Foreskin fibroblast (primary cell): ENCODE measurements at places on chromosomes 6 and 20.

GRCh38 chr6:99522531-99522930 lies 7.3 kb upstream of the USP45 start:
- peak; percentile 67 for DNase-seq

- DNase-seq = peak; percentile 67
Observed at GRCh38 chr6:113414511-113414910, 442.6 kb upstream of the MARCKS start.

DNA sequence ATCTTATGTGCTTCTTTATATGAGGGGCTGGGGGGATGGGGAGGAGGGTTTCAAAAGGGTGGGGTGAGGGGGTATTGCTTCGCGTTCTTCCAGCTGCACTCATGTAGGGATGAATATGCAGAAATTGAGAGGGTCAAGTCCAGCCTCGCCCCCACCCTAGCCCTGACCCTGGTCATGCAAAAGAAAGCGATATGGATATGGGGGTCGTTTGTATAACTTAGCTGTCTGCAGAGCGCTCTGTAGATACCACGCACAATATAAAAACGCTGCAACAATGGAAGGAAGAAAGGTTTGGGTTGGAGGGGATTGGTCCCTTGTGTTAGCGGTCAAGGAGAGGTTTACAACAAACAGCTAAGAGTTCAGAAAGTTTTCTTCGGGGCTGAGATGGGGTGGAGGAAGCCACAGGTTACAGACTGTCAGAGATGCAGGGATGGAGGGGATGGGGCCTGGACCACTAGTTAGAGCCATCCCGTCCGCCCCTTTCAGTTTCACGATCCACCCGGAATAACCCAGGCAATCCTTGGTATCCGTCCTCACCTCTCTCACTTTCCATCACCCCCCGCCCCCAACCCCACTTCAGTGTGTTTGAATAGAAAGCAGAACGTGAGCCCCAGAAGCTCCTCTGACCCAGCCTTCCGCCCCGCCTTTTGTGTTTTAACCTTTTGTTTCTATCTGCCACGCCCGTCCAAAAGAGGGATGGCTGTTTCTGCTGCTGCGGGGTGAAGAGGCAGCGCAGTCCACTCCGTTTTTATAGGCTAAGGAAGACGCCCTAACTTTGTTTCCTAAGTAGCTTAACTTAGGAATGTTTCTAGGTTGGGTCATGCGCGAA lies 73.5 kb downstream of the SOX4 start:
- no peak for DNase-seq

DNA sequence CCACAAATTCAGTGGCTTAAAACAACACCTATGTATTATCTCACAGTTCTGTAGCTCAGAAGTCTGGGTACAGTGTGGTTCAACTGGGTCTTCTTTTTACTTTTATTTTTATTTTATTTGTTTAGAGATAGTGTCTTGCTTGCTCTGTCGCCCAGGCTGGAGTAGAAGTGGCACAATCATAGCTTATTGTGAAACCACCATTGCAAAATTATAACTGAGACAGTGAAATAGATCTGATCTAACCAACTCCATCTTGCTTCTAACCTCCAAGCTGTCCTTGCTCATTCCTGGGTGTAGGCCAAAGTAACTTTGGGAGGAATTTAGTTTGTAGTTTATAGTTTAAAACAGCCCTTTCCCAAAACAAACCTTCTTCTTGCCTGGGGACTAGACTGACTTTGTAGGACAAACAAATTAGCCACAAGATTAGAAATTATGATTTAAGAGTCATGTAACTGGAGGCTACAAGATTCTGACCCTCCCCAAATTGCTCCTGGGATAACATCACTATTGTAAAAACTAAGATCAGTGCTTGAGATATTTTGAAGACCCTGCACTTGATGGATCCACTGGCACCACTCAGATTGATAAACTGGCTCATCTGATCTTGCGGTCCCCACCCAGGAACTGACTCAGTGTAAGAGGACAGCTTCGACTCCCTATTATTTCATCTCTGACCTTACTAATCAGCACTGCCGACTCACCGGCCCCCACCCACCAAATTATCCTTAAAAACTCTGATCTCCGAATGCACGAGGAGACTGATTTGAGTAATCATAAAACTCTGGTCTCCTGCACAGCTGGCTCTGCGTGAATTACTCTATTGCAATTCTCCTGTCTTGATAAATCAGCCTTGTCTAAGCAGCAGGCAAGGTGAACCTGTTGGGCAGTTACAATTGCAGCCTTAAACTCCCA lies 193.4 kb upstream of the CDYL start:
- DNase-seq = peak; percentile 51

GRCh38 chr6:137693711-137694110 lies 173.3 kb upstream of the TNFAIP3 start:
- no peak for DNase-seq

DNA sequence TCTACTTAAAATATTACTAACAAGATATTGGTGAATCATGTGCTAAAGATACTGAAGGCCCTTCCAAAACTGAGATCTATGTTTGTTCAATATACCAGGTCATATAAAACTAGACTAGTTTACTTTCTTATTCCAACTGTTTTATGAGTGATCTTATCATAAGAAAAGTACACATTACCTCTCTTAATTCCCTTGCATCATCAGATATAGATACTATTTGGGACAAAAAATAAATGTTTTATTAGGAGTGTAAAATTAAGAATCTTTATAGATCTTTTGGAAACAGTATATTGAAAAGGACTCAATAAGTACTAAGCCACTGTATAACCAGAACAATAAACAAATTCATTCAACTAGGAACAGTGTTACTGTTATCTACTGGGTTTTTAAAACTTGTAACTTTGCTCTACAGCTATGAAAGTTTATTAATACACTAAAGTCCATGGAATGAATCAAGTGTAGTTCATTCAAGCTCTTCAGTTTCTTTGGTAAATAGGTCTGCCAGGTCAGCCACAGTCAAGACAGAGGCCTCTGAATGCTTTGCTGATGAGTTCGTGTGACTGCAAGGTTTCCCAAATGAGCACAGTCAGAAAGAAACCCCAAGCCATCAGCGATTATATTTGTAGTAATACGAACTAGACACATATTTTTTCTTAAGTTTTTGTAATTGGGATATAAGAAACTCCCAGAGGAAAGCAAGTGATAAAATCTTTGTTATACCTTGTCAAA lies 71.8 kb upstream of the FBXO30 start:
- DNase-seq = peak; percentile 50

- DNase-seq = no peak
Observed at GRCh38 chr6:96074006-96074405, 58.2 kb downstream of the FUT9 start.

- DNase-seq = no peak
Observed at GRCh38 chr6:55034752-55035151, 139.6 kb upstream of the HCRTR2 start.

DNA sequence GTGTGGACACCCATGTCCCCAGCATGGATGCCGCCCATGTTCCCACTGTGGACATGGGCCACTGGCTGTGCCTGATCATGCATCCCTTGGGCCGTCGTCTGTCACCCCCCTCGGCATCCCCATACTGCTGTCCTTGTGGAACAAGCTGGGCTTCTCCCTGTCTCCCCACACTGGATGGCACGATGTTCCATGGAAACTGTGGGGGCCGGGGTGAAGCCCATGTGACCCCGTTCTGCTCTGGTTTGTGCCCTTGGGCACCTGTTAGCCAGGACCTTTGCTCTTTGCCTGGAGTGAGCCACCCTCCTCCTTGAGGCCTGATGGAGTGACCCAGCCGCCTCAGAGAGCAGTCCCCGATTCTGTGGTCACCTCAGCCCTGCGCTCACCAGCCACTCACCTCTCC lies 7.6 kb upstream of the FRMD1 start:
- DNase-seq = no peak

- DNase-seq = no peak
Observed at GRCh38 chr6:151497905-151498304, 4.1 kb downstream of the CCDC170 start.

GRCh38 chr6:130128326-130128725 lies 94.4 kb downstream of the SAMD3 start:
- no peak for DNase-seq

- no peak for DNase-seq
Observed at GRCh38 chr20:63942250-63942951, 13.8 kb downstream of the UCKL1 start.

DNA sequence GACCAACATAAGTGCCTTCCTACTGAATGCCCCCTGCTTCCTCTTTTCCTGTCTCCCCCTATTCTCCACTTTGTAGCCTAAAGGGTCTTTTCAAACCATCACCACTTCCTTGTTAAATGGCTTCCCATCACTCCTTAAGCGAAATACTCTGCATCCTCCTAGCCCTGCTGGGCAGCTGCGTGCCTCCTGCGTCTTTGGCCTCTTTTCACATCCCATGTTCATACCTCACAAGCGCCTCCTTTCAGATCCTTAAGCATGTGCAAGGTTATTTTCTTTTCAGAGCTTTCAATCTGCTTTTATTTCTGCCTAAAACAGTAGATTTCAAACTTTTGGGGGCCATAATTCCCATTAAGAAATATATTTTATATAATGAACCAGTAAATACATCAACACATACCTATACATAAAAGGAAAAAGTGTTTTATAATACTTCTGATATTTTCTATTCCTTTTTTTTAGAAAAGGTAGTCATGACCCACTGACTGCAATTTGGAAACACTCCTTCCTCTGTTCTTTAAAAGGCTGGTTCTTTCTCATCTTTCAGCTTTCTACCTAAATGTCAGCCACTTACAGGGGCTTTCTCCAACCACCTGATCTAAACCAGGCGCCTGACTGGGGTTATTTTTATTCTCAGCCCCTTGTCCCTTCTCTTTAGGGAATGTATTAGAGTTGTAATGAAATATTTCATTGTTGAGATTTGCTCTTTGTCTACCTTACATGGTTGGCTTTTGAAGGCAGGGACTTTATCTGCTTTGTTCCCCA lies 84.1 kb downstream of the PRDM1 start:
- DNase-seq = no peak

- DNase-seq = no peak
Observed at GRCh38 chr20:19213946-19214490, 1.6 kb downstream of the SLC24A3 start.

GRCh38 chr20:45049904-45050471 lies 50.9 kb downstream of the KCNS1 start:
- DNase-seq = no peak

DNA sequence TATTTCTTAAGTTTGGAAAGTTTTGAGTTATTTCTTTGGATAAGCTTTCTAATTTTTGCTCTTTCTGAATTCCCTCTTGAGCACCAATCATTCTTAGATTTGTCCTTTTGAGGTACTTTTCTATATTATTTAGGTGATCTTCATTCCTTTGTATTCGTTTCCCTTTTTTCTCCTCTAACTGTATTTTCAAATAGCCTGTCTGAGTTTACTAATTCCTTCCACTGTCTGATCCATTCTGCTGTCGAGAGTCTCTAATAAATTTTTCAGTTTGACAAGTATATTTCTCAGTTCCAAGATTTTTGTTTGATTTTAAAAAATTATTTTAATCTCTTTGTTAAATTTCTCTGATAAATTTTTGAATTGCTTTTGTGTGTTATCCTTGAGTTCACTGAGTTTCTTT lies 16.3 kb upstream of the ZNF311 start:
- DNase-seq = no peak

DNA sequence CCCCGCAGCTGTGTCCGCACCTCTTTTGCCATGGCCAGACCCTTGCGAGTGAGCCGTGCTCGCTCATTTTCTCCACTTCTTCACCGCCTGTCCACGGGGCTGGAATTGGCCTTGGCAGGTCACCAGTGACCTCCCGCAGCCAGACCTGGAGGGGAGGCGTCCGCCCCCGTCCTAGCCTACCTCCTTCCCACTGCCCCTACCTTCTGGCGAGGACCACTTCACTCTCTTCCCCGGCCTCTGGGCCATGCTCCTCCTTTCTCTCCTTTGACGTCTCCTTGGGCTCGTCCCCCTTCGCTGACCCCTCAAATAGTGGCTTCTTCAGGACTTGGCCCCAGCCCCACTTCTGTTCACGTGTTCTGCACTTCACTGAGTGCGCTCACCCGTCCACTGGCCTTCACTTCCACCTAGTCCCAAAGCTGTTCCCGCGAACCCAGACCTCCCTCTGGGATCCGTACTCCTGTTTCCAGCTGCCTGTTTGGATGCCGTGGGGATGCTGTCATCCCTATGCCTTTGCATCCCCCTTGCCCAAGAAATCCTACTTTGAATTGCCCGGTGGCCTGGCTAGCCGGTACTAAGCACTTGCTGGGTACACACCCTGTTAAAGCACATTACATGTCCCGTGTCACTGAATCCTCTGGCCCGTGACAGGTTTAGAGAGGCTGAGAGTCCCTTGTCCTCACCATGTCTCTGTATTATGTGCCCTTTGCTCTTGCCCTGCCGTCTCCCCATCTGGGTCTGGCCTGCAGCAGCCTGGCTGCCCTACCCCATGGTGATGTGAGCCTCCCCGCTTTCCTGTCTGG lies 33.0 kb downstream of the SPATA2 start:
- DNase-seq = no peak

DNA sequence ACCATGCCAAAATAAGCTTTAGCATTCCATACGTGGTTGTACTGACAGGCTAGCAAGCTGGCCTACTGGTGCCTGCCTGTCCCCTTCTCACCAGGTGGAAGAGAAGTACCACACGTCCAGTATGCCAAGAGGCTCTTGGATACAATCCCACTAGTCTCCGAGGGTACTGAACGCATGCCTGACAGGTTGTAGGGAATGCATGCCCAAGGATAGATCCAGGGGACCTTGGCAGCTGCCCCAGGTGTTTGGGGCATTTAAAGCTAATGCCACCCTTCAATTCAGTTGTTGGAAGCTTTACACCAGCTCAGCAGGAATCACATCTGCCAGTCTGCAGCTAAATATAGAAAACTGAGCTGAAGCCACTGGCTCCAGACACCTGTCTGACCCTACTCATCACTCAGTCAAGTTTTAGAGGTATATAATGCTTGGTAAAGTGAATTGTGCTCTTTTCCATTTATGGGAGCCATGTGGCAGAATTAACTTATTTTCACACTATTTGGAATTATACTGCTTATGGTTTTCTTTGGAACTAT lies 4.9 kb downstream of the TUBB2B start:
- no peak for DNase-seq
